ENCODE measurements at places on chromosomes 12 and 14. TPM values are rescaled to one million over a fixed set of nuclear protein-coding genes. Genes with fewer than 3 reads are reported as not detected.

Gene IFNG-AS1
- not detected for total RNA-seq

Gene ANO2
- not detected for total RNA-seq

Gene GPRC5D
- not detected for total RNA-seq

Gene OR4K17
- total RNA-seq, result not detected

Gene MANSC4
- total RNA-seq, result not detected

Gene PLEK2
- 1.8 TPM for total RNA-seq

Gene SDR9C7
- total RNA-seq, result not detected

Gene CNTN1
- total RNA-seq, result 0.39 TPM

Gene PLD4
- total RNA-seq, result under 0.01 TPM

Gene TPH2
- total RNA-seq, result not detected

Gene SLC39A5
- total RNA-seq, result 0.20 TPM

Gene CD163
- total RNA-seq, result under 0.01 TPM

Data from subcutaneous preadipocyte (primary cell).